ENCODE measurements at places on chromosomes 12 and 14.

GRCh38 chr14:79483477-79484388 lies 727.6 kb downstream of the DIO2 start:
- no peak for DNase-seq

DNA sequence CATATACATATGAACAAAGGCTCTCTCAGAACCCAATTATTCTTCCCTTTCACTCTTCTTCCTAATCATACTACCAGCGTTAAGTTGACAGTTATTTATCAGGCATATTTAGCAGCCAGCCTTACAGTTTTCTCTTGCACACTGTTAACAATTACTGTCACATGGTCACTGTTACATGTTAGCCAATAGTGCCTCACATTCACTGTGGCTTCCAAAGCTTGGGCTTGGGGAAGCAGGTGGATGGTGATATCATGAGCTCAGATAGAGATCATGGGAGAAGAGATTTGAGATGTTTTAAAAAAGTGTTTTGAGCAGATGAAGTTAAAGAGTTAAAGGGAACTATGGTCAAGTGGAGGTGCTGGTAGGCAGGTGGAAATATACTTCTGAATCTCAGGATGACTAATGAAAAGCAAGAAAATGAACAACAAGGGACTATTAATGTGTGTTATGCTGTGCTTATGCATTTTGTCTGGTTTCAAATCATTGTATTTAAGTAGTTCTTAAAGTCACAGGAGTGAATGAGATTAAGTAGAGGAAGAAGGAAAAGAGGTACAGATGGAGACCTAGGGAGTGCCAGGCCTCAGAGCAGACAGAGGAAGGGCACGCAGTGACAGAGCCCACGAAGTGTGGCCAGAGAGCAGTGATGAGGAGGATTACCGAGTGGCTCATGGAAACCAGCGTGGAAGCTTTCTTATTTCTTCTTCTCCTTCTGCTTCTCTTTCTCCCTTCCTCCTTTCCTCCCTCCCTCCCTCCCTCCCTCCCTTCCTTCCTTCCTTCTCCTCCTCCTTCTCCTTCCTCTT lies 39.6 kb downstream of the BICD1 start:
- DNase-seq, result no peak

GRCh38 chr12:549476-550082 lies 89.8 kb downstream of the B4GALNT3 start:
- DNase-seq, result no peak

DNA sequence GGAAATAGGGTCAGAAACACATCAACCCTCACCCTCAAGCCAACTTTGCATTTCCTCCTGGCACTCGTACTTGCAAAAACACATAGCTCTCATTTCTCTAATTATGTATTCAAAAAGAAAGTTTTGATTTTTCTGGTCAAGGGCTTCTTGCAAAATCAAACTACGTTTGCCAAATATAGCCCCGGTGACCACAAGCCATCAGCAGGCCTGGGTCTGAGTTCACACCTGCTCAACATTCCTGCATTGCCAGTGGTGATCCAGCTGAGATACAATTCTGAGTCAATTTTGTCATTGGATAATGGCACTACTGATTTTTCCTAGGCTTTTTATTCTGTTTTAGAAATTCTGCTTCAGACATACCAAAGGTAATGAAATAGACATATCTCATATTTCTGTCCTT lies 10.7 kb upstream of the BHLHE41 start:
- DNase-seq, result no peak

DNA sequence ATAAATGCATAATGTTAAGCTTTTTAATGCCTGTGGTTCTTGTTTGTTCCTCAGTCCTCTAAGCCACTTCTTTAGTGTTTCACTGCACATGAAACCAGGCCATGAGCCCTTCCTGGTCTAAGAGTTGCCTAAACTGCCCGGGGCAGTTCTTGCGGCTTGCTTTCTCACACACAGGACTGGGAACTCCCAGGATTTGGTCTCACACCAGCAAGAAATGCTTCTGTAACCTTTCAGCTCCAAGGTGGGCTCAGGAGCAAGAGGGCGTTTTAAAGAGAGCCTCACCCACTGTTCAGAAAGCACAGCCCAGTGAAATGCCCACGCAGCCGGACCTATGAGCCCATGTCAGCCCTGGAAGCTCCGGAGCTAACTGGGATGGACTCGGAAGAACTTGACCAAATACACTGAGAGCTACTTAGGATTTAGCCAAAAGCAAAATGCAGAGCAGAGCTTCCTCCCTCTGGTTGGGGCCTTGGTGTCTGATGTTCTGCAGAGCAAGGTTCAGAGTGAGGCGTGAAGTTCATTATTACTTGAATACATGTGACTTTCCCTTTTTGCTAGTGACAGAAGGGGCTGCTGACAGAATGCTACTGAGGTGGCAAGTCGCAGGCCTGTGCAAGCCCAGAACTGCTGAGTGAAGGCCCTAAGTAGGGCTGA lies 23.4 kb downstream of the SLC25A29 start:
- DNase-seq, result no peak

DNA sequence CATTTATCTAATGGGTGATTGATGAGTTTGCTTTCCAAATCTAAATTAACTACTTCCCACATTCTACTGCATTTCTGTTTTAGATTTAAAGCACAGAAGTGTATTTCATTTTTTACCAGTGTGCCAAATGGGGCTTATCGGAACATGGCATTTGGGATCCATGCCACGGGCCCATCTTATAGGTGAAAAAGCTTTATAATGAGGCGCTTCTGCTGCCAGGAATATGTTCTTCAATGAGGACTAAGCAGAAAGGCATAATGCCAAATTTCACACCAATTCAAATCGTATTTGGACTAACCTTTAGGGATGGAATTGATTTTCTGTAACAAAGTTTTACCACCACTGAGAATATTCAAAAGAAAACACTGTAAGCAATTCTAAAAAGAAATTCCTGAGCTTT lies 803.5 kb upstream of the FLRT2 start:
- DNase-seq, result no peak

GRCh38 chr14:60951776-60952435 lies 29.0 kb downstream of the TRMT5 start:
- no peak for DNase-seq

DNA sequence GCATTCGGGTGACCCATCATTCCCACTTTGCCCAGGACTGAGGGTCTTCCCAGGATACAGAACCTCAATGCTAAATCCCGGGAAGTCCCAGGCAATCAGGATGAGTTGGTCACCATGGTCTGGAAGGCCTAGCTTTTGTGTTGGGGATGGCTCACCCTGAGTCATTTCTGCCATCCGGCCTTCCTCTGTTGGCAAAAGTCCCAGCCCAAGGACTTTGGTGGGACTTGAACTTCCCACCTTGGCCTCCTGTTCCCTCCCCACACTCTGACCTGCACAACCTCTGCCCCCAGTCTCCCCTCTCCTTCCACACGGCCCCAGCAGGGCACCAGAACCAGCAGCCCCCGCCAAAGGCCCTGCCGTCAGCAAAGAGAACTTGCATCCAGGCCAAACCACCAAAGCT lies 24.6 kb upstream of the NCOR2 start:
- no peak for DNase-seq

DNA sequence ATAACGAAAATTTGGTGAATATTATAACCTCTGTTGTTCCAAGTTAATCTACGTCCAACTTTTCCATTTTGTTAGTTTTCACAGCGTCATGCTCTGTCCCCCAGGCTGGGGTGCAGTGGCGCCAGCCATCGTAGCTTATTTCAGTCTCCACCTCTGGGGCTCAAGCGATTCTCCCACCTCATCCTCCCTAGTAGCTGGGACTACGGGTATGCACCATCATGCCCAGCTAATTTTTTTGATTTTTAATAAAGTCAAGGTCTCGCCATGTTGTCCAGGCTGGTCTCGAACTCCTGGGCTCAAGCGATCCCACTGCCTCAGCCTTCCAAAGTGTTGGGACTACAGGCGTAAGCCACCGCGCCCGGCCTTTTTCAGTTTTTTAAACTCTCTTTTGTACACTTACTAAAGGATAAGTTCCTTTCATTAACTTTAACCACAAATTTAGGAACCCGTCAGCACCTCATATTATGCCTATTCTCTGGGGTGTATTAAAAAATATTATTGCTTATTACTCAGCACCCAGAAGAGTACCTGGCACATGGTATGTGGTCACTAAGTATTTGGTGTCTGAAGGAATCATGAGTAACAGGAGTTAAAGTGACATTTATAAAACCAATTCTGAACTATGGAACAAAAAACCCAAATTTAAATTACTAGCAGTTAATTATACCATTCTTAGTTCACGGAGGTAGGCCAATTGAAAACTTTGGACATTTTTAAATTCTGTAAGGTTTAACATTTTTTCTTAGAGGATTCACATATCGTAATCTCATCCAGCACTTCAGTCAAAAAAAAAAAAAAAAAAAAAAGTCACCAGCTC lies 925 bp upstream of the MIPOL1 start:
- DNase-seq, result no peak
